ENCODE measurements at places on chromosomes 1 and 21. TPM values are rescaled to one million over a fixed set of nuclear protein-coding genes. Genes with fewer than 3 reads are reported as not detected.

The SPRR2A gene
- total RNA-seq: not detected

The NECTIN4 gene
- not detected for total RNA-seq

The GPATCH4 gene
- total RNA-seq: 11.5 TPM

The SH2D1B gene
- total RNA-seq: not detected

The ATAD3B gene
- total RNA-seq: 9.9 TPM

The FCGR3A gene
- total RNA-seq: 11.1 TPM

The UBE2U gene
- not detected for total RNA-seq

The DMRTA2 gene
- 0.92 TPM for total RNA-seq

The SLFNL1 gene
- total RNA-seq: 0.92 TPM

The NCF2 gene
- 4.4 TPM for total RNA-seq

The LIN28A gene
- total RNA-seq: not detected

The MMEL1 gene
- total RNA-seq: 4.6 TPM

The VWA1 gene
- total RNA-seq: 5.3 TPM

The MSH4 gene
- 1.6 TPM for total RNA-seq

The RUNX1 gene
- total RNA-seq: 1.2 TPM

The RAP1GAP gene
- 47.1 TPM for total RNA-seq

The CFH gene
- total RNA-seq: 12.2 TPM

The FLVCR1 gene
- 38.8 TPM for total RNA-seq

The C8B gene
- not detected for total RNA-seq

The ZBTB7B gene
- 3.5 TPM for total RNA-seq

The GBP3 gene
- total RNA-seq: 1.4 TPM

The LPAR3 gene
- 0.46 TPM for total RNA-seq

The DCST2 gene
- 0.46 TPM for total RNA-seq

The ANKRD34A gene
- total RNA-seq: 2.5 TPM

The RPL22 gene
- total RNA-seq: 236 TPM
